ENCODE measurements at places on chromosomes 16 and 17.

DNA sequence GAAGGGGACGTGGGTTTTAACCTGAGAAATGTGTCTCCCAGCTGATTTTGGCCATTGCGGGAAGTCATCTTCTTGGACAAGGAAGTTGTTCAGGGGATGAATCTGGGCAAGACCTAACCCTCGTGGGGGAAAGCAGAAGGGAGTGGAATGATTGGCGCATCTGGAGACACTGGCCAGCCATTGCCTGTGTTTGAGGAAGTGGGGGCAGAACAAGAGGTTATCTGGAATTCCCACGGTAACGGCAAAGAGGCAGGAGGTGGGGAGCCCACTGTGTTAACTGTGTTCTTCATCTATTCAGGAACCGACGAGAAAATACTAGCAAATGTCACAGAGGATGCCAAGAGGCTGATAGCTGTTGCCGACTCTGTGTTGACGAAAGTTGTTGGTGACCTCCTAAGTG lies 66.9 kb downstream of the RNF213 start:
- DNase-seq, result no peak

GRCh38 chr17:8137645-8138373 lies 13.9 kb upstream of the HES7 start:
- DNase-seq, result no peak

- DNase-seq, result no peak
These were observed 81.2 kb upstream of the CACNG3 start for GRCh38 chr16:24174957-24175356.

- peak; percentile 68 for DNase-seq
These were observed 27.0 kb downstream of the CCR7 start for GRCh38 chr17:40538019-40538935.

- no peak for DNase-seq
These were observed 40.7 kb upstream of the DOC2B start for GRCh38 chr17:222172-222571.

DNA sequence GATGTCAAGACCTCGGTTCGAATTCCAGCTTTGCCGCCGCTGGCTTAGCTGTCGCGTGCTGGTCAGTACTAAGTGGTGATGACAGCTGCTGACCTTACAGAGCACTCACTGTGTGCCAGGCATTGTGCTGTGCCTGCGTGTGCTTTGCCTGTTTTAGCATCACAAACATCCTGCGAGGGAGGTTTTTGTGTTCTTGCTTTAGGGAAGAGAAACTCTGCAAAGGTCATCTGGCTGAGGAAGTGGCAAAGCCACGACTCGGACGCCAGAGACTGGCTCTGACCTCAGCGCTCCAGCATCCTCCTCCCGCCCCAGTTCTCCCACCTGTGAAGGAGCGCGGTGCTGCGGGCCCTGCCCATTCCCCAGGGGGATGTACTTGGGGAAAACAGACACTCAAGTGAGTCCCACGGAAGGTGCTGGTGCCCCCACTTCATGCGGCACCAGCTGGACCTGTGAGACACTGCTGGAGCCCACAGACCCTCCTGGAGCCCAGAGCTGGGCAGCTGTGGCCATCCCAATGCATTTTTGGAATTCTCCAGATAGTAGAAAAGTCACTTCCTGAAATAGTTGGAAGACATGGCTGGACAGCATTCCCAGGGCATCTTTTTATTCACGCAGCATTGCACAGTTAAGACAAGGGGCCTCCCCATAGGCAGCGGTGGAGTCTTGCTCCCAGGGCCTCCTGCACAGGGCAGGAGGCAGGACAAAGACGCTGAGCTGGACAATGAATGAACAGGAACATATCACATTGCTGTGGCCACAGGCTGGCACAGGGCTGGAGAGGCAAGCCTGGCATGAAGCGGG lies 20.0 kb upstream of the HERPUD1 start:
- DNase-seq, result no peak
